Bronchus fibroblast of lung (primary cell): ENCODE measurements at places on chromosomes 5 and 9. TPM values are rescaled to one million over a fixed set of nuclear protein-coding genes. Genes with fewer than 3 reads are reported as not detected.

FBP2 gene
- total RNA-seq = not detected in 2 replicates

PCDHGA5 gene
- total RNA-seq = 0.15 and 0.34 TPM in 2 replicates

PHF2 gene
- total RNA-seq = 11.9 and 12.9 TPM in 2 replicates

DAB2IP gene
- total RNA-seq = 9.8 and 10.1 TPM in 2 replicates

SLC46A2 gene
- not detected in 2 replicates for total RNA-seq

BTNL3 gene
- total RNA-seq = not detected in 2 replicates

GFI1B gene
- under 0.01 TPM in 1 of 2 replicates, not detected in the other for total RNA-seq

IRX2 gene
- total RNA-seq = 1.8 and 2.2 TPM in 2 replicates

MEIKIN gene
- total RNA-seq = not detected in 2 replicates

PRUNE2 gene
- 3.6 and 4.4 TPM in 2 replicates for total RNA-seq

FASTKD3 gene
- total RNA-seq = 7.1 and 9.2 TPM in 2 replicates

FOXD4L6 gene
- under 0.01 TPM in 1 of 2 replicates, not detected in the other for total RNA-seq

MEF2C gene
- total RNA-seq = 1.9 and 3.0 TPM in 2 replicates

NXNL2 gene
- 1.5 and 1.8 TPM in 2 replicates for total RNA-seq

FAT2 gene
- total RNA-seq = not detected in 2 replicates

INSL6 gene
- total RNA-seq = not detected in 2 replicates

CDKN2A gene
- total RNA-seq = 5.7 and 10.0 TPM in 2 replicates

TNFSF15 gene
- total RNA-seq = under 0.01 and 0.17 TPM in 2 replicates

ROR2 gene
- total RNA-seq = 16.5 and 16.8 TPM in 2 replicates

C9orf153 gene
- total RNA-seq = not detected in 2 replicates

OR2K2 gene
- not detected in 2 replicates for total RNA-seq

CARTPT gene
- not detected in 2 replicates for total RNA-seq

PLEKHG4B gene
- 2.2 TPM in 2 replicates for total RNA-seq

SPINK4 gene
- not detected in 2 replicates for total RNA-seq

CAMK2A gene
- 0.45 TPM in 1 of 2 replicates, not detected in the other for total RNA-seq

NPR3 gene
- 19.3 and 19.9 TPM in 2 replicates for total RNA-seq

PHF24 gene
- 0.17 and 0.74 TPM in 2 replicates for total RNA-seq

FOXD4L4 gene
- not detected in 2 replicates for total RNA-seq

GPX3 gene
- 2.4 and 2.7 TPM in 2 replicates for total RNA-seq

TRIM7 gene
- 5.5 and 7.6 TPM in 2 replicates for total RNA-seq

ASTN2 gene
- 3.4 and 4.7 TPM in 2 replicates for total RNA-seq

PCDHA12 gene
- total RNA-seq = not detected in 2 replicates

ADAMTS19 gene
- total RNA-seq = under 0.01 TPM in 1 of 2 replicates, not detected in the other

FOCAD gene
- 38.5 and 44.9 TPM in 2 replicates for total RNA-seq

SH3TC2 gene
- 1.0 and 1.3 TPM in 2 replicates for total RNA-seq

ZFP2 gene
- total RNA-seq = 0.67 and 1.0 TPM in 2 replicates

NDOR1 gene
- 14.9 and 16.8 TPM in 2 replicates for total RNA-seq

SPATA6L gene
- under 0.01 and 0.89 TPM in 2 replicates for total RNA-seq

FREM1 gene
- total RNA-seq = 0.17 and 0.30 TPM in 2 replicates

EIF4E1B gene
- not detected in 2 replicates for total RNA-seq

TAF11L13 gene
- total RNA-seq = not detected in 2 replicates

DOLPP1 gene
- total RNA-seq = 13.4 and 13.8 TPM in 2 replicates

PCDHGC4 gene
- total RNA-seq = 0.17 and 0.30 TPM in 2 replicates

SLC2A6 gene
- 20.0 and 21.0 TPM in 2 replicates for total RNA-seq

F2RL2 gene
- total RNA-seq = 8.3 and 9.1 TPM in 2 replicates

CARD6 gene
- 1.8 and 2.4 TPM in 2 replicates for total RNA-seq

DND1 gene
- total RNA-seq = 0.15 and 0.67 TPM in 2 replicates

NUTM2G gene
- not detected in 2 replicates for total RNA-seq

ISL1 gene
- total RNA-seq = not detected in 2 replicates

SPATA31A3 gene
- total RNA-seq = not detected in 2 replicates

GALNT12 gene
- total RNA-seq = 5.5 TPM in 2 replicates

CCDC180 gene
- 0.30 and 0.34 TPM in 2 replicates for total RNA-seq
